Stimulated activated CD8-positive, alpha-beta memory T cell treated with anti-CD3 and anti-CD28 coated beads, Interleukin-4, amount 100 ng/mL, for 4 hours (primary cell): ENCODE measurements at places on chromosomes 6 and 20.

DNA sequence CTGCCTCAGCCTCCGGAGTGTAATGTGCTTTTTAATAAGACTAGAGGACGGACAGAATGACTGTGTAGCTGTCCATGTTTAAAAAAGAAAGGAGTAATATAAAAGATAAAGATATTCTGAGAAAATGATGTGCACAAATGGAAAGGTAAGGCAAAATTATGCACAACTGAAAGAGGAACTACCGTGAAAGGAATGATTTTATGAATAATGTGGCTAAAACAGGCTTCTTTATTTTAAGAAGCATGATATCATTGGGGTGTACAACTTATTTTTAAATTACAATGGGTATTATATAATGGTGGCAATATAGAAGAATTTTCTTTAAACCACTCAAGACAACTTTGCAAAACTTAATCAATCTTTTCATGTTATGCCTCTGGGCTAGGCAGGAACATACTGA, 78.1 kb downstream of the FIG4 start:
- no peak for DNase-seq

GRCh38 chr6:41626917-41627316, 11.4 kb upstream of the MDFI start:
- DNase-seq = no peak

DNA sequence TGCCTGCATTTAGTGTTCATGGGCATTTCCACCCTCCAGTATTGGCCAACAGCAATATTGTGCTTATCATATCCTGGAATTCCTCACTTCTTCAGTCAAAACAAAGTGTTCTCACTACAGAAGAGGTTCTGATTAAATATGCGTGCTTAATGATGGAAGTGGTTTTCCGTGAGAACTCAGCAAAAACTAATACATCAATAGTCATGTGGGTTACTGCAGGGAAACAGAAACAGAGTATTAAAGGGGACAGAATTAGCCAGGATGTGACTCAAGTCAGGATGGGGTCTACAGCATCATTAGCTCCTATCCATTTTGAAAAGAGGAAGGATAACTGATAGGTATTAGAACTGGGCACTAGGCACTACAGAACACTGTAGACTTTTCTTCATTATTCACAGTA, 384.6 kb downstream of the CDKAL1 start:
- no peak for DNase-seq

- no peak for DNase-seq
Measured at GRCh38 chr6:109434456-109434855, 6.0 kb downstream of the PPIL6 start.

DNA sequence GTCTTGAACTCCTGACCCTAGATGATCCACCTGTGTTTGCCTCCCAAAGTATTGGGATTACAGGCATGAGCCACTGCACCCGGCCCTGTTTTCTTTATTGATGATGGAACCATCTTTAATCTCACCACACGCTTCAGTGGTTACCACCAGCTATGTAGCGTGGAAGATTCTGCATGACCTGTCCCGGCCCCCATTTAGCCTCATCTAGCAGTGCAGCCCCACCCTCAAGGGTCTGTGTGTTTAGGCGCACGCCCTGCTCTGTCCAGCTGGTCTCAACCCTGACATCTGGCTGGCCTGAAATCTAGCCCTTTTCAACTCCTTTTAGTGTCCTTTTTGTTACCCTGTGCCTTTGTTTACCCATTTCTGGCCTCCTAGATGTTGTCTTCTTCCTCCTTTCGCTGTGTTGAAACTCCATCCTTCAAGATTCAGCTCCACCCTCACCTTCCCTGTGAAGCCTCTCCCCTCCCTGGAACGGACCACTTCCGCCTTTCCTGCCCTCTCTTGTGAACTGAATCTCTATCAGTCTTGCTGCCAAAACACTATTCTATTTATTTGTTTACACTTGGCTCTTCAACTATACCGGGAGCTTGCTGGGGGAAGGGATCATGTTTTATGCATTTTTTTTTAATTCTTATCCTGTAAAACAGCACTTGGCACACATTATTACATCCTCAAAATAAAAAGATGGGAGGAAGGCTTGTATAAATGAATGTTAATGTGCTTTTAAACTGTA, 101.0 kb upstream of the MTHFD1L start:
- DNase-seq = no peak

DNA sequence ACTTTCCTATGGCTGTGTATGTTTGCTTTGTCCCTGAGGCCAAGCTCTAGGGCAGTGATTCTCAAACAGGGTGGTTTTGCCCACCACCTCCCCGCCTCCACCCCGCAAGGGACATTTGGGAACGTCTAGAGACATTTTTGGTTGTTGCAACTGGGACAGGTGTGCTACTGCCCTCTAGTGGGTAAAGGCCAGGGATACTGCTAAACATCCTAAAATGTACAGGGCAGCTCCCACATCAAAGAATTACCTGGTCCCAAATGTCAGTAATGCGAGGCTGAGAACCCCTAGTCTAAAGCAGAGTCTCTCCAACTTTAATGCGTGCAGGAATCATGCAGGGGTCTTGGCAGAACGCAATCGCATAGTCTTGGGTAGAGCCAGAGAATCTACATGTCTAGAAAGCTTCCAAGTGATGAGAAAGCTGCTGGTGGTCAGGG, 5.1 kb downstream of the KCNS1 start:
- peak; percentile 13 for DNase-seq

- DNase-seq = no peak
Measured at GRCh38 chr20:34693414-34693813, 10.7 kb upstream of the TP53INP2 start.

DNA sequence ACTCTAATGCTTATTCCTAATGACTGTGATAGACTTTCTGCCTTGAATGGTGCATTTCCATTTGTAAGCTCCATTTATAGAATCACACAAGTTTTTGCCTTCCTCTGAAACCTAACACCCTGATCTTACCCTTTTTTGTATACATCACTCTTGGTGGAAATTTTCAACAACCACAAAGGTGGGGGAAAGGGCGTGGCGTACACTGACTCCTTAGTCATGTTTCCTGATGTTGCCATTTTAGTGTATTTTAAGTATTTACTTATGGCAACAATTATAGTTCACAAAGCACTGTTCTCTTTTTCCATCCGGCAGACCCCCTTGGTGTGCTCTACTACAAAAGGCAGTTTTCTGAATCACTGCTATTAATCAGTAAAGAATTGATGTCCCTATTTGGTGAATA, 92.0 kb downstream of the ATXN1 start:
- peak; percentile 60 for DNase-seq

DNA sequence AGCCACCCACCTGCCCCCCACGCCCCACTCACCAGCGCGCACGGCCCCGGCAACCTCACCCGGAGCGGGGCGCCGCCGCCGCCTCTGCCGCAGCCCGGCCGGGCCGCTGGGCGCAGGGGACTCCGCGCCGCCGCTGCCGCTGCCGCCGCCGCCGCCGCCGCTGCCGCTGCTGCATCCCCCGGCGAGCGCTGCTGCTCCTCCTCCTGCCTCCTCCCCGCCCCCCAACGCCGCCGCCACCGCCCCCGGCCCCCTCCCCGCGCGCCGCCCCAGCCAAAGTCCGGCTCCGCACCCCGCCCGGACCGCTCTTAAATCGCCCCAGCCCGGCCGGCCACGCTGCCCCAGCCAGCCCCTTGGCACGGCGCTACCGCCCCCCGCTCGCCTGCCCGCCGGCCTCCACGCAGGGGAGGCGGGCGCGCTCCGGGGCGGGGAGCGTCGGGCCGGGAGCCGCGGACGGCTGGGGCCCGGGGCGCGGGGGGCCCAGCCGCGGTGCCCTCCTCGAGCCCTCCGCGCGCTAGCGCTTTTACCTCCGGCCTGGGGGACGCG, at the start of gene SULF2:
SULF2 (minus strand) TSS at position 171 of the 543 bp plus-strand sequence. CDS start 28,118 bp downstream, outside the sequence.
- no peak for DNase-seq

DNA sequence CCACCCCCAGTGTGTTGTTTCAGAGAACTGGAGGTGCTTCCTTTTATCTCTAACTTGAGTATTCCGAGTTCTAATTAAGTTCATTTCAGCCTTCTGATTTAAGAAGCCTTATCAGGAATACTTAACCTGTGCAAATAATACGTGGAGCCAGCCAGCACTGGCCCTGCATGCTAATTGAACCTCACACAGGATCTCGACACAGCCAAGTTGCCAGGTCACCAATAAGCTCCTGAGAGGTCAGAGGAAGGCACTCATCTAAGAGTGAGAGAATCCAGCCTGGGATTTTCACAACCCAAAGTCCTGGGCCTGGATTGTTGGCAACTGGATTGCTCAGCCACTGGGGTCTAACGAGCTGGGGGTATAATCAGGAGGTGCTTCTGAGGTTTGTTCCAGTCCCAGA, 157.7 kb upstream of the LRFN2 start:
- no peak for DNase-seq

GRCh38 chr6:125154118-125154760, 666 bp downstream of the TPD52L1 start:
- no peak for DNase-seq

DNA sequence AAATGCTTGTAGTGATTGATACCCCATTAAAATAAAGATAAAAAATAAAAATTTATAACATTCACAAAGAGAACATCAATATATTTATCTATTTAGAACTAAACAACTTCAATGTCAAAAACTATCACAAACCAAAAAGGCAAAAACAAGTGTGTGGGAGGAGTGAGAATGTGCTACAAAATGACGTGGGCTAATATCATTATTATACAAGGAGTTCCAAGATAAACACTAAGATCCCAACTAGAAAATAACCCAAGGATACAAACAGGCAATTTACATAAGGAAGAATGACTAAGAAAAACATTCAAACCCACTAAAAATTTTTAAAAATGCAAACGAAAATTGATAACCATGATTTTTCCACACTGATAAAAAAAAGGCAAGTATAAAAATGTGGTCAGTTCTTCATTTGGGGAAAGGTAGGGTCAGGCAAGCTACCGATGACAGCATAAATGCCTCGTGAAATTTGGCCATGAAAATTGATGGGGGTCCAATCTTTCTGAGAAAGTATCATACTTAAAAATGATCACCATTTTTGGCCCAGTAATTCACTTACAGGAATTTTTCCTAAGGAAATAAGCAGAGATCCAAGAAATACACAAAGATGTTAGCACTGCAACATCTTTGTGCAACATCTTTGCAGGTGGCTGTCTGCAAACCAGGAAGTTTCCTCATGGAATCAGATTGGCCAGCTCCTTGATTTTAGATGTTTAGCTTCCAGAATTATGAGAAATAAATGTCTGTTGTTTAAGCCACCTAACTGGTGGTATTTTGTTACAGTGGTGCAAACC, 140.2 kb downstream of the TMEM200A start:
- no peak for DNase-seq

- DNase-seq = no peak
Measured at GRCh38 chr6:149031859-149032598, 285.2 kb downstream of the UST start.

DNA sequence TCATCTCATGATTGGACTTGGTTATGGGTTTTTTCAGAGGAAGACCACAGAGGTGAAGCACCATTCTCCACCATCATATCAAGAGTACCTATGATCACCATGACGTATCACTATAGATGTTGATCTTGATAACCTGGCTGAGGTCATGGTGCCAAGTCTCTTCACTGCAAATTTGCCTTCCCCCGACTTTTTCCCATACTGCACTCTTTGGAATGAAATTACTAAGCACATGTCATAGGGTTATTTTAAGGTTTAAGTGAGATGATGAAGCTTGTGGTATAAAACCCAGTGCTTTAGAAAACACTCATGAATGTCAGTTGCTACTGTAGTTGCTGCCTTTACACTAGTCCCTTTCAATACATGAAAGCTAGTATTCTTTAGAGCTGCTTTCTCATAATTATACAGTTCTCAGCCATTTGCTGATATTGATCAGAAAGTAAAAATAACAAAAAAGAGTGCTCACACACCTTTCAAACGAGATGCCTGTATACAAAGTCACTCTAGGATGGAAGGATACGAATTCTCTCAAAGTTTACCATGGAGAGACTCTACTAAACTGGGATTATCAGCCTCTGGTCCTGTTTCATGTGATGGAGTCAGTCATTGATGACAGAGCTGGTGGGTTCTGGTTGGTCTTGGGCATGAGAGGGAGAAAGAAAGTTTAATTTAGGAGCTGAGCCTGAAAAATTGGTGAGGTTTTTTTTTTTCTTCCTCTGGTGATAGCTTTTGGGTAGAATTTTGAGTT, 228.1 kb downstream of the PRL start:
- DNase-seq = no peak

DNA sequence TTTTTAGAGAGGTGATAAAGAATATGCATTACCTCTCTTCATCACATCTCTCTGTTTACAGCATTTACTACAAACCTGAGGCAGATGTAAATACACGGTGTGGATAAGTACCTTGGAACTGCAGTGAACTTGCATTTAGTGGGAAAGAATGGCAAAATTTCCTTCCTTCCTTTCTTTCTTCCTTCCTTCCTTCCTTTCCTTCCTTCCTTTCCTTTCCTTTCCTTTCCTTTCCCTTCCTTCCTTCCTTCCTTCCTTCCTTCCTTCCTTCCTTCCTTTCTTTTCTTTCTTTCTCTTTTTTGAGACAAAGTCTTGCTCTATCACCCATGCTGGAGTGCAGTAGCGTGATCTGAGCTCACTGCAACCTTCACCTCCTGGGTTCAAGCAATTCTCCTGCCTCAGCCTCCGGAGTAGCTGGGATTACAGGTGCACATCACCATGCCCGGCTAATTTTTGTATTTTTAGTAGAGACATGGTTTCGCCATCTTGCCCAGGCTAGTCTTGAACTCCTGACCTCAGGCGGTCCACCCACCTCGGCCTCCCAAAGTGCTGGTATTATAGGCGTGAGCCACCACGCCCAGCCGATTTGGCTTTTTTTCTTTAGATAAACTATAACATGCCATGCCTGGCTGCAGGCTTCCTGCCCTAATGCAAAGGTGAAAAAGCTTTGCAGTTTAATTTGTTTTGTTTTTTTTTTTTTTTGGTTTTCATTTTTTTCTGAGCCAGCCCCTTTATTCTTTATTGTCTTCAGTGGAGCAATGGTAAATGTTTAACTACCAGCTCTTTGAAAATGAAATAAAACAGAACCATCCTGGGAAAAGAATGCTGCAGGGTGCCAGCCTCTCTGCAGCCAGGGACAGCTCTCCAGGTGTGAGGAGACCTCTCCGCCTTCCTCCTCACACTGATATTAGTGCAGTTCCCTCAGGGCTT, 64.2 kb upstream of the NEDD9 start:
- DNase-seq = no peak

- no peak for DNase-seq
Measured at GRCh38 chr6:26454631-26455030, 3.1 kb upstream of the BTN2A1 start.

GRCh38 chr6:30775104-30775503, 30.8 kb upstream of the IER3 start:
- no peak for DNase-seq

- DNase-seq = no peak
Measured at GRCh38 chr20:32522776-32523612, 62.1 kb downstream of the NOL4L start.

- DNase-seq = no peak
Measured at GRCh38 chr6:13372688-13373487, 44.6 kb upstream of the TBC1D7 start.
